Bronchial epithelial cell (primary cell): ENCODE measurements at places on chromosomes 7 and 10. TPM values are rescaled to one million over a fixed set of nuclear protein-coding genes. Genes with fewer than 3 reads are reported as not detected.

DNA sequence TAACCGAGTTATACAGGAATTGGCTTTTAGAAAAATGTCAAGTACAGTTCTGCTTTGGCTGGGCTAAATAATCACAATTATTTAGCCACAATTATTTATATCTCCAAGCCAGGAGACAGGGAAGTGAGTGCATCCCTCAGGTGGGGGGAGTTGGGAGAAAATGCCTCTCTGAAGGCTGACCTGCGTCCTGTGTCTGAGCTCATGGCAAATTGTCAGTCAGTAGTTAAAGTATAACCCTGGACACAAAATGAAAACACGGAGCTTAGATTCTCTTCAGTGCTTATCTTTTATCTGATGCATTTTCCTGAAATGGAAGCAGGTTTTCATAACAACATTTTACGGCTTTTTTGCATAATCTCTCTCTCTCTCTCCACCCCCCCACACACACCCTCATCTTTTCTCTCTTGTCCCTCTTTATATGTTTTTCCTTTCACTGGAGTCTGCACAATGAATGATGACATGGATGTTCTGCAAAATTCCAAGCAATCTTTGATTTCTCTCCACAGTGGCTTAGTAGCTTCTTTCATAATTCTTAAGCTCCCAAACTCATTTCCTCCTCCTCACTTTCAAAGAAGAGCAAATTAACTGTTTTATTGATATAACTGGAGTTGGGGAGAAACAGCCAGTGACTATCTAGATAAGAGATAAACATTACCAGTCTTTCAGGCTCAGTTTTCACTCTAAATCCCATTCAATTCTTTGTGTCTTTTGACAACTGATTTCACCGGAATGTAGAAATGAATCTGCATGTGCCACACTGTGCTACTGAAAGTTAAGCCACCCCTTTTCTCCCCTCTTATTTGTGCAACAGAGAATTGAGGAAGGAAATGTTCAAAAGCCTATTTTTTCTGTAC is 521.4 kb upstream of the GHITM start:
- no peak for DNase-seq

GRCh38 chr7:157544226-157544625 is 207.4 kb downstream of the DNAJB6 start:
- no peak for DNase-seq

- no peak for DNase-seq
Observed at GRCh38 chr10:17479015-17479615, 24.7 kb upstream of the ST8SIA6 start.

DNA sequence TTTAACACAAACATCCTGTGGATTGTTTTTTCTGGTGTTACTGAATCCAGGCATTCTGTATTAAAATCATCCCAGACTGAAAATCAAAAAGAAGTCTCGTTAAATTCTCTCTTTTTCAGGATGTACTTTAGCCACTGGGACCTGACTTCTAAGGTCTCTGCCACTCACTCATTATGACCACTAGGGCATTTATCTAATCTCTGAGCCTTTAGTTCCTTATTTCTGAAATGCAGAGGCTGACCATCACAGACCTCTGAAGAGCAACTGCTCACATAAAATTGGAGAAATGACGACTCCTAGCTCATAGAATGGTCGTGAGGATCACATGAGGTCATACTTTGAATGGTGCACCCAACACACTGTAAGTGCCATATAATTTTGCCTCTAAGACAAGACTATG is 63.2 kb downstream of the KCNMA1 start:
- DNase-seq = no peak

- peak; percentile 82 for DNase-seq
Observed at GRCh38 chr10:48414778-48415177, 108.3 kb downstream of the MAPK8 start.

- DNase-seq = no peak
Observed at GRCh38 chr7:71021131-71021530, 110.8 kb upstream of the GALNT17 start.

DNA sequence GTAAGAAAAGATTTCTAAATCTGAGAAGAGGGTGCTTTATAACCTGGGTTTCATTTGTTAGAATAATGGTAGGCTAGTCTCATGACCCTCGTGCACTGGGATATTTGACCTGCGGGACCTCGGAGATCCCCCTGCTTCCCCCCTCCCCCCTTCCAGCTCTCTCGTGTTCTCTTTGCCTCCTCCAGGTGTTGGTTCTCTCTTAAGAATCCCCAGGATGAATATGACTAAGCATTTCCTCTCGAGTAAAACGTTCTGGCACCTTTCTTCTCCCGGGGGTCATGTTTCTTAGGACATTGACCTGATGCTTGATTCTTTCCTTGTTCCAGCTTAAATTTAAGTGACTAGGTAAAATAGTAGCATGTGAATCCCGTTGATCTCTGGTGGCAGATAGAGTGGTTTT is 71.2 kb downstream of the SHH start:
- peak; percentile 20 for DNase-seq

DNA sequence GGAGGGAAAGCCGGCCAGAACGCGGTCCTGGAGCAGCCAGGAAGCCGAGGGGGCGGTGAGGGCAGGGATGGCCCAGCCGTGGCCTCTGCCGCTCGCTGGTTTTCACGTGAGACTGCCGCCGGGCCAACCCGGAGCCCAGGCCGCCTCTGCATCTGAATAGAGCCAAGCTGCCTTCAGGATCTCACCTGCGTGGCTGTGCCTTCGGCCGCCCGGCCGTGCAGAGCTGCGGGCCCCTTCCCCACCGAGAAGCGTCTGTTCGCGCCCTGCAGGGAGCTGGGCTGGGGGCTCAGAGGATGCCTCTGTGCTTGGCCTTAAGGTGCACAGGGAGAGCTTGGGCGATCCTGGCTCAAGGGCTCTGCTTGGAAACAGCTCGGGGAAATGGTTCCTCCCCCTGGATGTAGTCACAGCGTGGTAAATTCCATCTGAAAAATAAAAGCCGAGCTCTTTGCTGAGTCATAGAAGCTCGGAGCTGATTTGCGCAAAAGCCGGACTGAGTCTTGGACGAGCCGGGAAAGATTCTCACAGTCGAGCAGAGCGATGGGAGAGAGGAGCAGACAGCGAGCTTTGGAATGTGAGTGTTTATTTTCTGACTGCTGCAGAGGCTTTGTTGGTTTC is at the start of gene JAKMIP3:
JAKMIP3 (plus strand) TSS at position 456 of the 615 bp plus-strand sequence. CDS start 38,863 bp downstream, outside the sequence.
- DNase-seq = peak; percentile 76

- peak; percentile 95 for DNase-seq
Observed at GRCh38 chr10:32961895-32962369, 3.9 kb upstream of the ITGB1 start.

DNA sequence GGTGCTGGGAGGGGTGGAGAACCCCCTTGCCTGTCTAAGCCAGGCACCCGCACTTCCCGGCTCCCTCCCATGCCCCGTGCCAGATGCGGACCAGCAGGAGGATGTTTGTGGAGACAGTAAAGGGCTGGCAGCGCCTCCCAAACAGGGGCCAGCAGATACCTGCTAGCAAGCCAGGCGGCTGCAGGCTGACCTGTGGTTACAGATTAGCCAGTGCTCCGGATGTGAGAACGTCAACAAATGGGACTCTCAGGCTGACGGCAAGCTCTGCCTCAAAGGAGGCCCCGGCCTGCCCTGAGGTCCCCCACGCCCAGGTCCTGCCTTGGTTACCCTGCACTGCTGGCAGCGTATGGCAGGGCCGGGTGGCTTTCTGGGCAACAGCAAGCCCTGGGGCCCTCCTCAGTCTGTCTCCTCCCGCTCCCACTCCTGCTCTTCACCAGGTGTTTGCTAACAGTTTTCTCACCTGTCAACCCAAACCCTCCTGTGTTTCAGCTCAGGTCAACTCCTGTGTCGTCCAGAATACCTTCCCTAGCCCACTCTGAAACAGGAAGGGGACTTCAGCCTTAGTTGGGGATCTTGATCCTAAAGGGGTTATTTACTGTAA is 85.4 kb downstream of the NEURL1 start:
- no peak for DNase-seq

DNA sequence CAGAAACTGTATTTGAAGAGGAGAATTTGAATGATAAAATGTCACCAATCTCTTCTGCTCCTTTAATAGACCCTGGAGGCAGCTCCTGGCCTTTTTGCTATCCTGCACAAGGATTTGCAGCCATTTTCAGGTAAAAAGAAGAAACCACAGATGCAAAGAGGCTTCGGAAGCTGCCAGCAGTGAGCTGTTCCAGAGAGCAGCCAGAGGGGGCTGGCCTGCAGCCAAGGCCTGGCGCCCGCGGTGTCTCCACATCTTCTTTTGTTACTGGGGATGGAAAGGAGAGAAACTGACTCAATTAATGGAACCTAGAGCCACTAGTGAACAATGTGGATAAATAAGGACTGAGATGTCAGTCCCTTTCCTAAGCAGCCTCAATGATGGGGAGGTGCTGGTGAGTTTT is 23.9 kb upstream of the GPR26 start:
- no peak for DNase-seq

GRCh38 chr7:38796626-38797501 is 112.1 kb downstream of the VPS41 start:
- DNase-seq = peak; percentile 56

- no peak for DNase-seq
Observed at GRCh38 chr10:131851346-131851745, 49.5 kb upstream of the PPP2R2D start.

Gene FAS
- 19.6 and 36.1 TPM in 2 replicates for total RNA-seq

Gene SEMA4G
- total RNA-seq = 0.26 and 0.51 TPM in 2 replicates

Gene VAX1
- total RNA-seq = not detected in 2 replicates

Gene OR6V1
- total RNA-seq = not detected in 2 replicates

Gene HYAL4
- under 0.01 and 0.13 TPM in 2 replicates for total RNA-seq

Gene SYNPO2L
- under 0.01 TPM in 1 of 2 replicates, not detected in the other for total RNA-seq
